ENCODE measurements at places on chromosomes 12 and 14. TPM values are rescaled to one million over a fixed set of nuclear protein-coding genes. Genes with fewer than 3 reads are reported as not detected.
A peak's percentile ranks its signal among the peaks of the same experiment; 100 is the strongest.

- DNase-seq: peak; percentile 93
Measured at GRCh38 chr12:13165617-13166041, 30.9 kb upstream of the EMP1 start.

DNA sequence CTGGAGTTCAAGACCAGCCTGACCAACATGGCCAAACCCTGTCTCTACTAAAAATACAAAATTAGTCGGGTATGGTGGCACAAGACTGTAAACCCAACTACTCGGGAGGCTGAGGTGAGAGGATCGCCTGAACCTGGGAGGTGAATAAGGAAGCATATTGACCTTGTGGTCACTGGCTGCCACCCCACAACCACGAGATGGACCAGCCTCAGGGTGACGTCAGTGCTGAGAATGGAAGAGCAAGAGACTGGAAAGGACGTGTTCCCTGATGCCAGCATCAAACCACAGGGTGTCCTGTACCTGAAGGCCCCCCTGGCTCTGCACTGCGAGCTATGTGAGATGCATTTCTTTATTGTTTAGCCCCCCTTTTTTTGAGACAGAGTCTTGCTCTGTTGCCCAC lies 45.9 kb upstream of the BDKRB2 start:
- DNase-seq: no peak

PTCSC3 gene
- not detected for total RNA-seq

- no peak for DNase-seq
Measured at GRCh38 chr12:110038741-110039084, 9.6 kb downstream of the C12orf76 start.

SLC6A13 gene
- total RNA-seq: 0.17 TPM

KLRC3 gene
- not detected for total RNA-seq

GRCh38 chr14:24368212-24368561 lies 203 bp downstream of the NFATC4 start:
- DNase-seq: no peak

HHIPL1 gene
- total RNA-seq: 1.7 TPM

GRCh38 chr12:31944299-31944698 lies 14.9 kb upstream of the RESF1 start:
- no peak for DNase-seq

TAS2R46 gene
- 2.4 TPM for total RNA-seq

DNA sequence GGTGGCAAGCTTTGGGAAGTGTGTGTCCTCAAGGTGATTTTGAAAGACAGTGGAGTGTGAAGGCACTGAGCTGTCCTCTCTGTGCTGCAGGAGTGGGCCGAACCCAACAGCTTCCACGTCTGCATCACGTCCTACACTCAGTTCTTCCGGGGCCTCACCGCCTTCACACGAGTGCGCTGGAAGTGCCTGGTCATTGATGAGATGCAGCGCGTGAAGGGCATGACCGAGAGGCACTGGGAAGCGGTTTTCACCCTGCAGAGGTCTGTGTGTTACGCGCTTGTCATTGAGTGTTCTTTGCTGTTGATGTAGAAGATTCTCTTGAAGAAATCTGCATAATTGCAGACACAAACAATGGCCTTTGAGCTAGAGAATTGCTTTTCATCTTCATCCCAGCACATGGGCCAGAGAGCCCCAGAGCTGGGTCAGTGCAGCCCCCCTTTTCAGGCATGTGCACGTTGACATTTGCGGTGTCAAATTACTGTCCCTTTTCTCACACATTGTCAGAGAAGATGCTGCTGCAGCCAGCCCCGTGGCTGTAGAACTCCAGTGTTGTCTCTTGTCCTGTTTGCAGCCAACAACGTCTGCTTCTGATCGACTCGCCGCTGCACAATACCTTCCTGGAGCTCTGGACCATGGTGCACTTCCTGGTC lies 63.3 kb downstream of the EP400 start:
- DNase-seq: no peak

DNA sequence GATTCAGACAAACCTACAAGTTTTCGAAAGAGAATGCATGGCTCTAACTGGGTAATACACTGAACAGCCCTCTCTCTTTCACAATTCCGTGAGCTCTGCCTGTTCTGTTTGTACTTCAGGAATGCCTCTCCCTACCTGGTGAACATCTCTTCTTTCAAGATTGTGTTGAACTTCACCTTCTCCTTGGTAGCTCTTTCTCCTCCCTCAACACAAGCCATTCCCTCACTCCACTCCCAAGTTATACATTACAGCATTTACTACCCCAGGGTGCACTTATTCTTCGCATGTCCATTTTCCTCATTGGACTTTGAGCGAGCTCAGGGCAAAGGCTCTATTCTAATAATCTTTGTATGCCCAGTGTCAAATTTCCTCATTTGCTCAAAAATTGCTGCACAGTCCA lies 28.3 kb downstream of the NRDE2 start:
- no peak for DNase-seq

TMEM132D gene
- total RNA-seq: not detected

- DNase-seq: no peak
Measured at GRCh38 chr14:98886982-98887381, 385.0 kb downstream of the BCL11B start.

DNA sequence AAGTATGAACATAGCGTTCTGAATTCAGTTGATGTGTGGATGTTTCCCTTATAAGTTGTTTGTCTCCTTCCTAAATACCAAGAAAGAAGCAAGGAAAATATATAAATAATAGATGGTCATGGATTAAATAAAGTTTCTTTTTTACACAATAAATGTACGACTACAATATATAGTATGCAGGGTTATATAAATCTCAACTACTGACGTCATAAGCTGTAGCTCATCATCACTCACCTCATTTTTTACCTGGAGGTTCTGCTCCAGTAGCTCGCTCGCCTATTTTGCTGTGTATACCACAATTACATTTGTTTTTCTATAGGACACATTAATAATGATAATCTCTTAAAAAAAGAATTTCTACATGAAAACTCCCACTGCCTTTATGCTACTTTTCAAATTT lies 109.5 kb downstream of the NTS start:
- DNase-seq: no peak

TMEM117 gene
- 4.8 TPM for total RNA-seq

NPFF gene
- not detected for total RNA-seq

- DNase-seq: no peak
Measured at GRCh38 chr14:104598039-104598909, 6.3 kb downstream of the TMEM179 start.

DNA sequence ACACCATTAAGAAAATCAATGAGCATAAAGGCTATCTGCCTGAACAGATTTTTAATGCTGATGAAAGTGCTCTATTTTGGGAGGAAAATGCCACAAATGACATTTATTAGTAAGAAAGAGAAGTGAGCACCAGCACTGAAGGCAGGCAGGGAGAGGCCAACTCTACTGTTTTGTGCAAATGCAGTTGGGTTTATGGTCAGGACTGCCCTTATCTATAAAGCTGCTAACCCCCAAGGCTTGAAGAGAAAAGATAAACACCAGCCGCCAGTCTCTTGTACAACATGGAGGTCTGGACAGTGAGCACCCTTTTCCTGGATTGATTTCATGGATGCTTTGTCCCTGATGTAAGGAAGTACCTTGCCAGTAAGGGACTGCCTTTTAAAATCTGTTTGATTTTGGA lies 246.8 kb upstream of the SFSWAP start:
- no peak for DNase-seq

- no peak for DNase-seq
Measured at GRCh38 chr14:101223127-101223526, 319.6 kb upstream of the RTL1 start.

CBLN3 gene
- 1.0 TPM for total RNA-seq

DNA sequence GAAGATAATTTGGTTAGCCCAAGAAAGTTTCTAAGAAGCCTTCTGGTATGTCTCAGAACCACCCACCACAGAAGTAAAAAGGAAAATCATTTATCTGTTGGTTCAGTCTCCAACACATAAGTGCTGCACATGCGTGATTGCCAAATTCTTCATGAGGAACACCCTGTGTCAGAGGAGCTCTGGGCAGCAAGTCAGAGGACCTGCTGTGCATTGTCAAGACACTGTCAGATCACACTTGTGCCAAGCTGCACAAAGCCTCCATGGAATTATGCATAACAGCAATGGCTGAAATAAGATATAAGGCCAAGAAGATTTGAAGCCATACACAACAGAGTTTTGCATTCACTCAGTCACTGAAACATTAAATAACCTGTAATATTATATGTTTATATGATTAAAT lies 1304.7 kb upstream of the FLRT2 start:
- no peak for DNase-seq

- no peak for DNase-seq
Measured at GRCh38 chr12:65182012-65182739, 12.8 kb downstream of the LEMD3 start.

PMCH gene
- not detected for total RNA-seq

GRCh38 chr14:52271538-52271937 lies 4.0 kb downstream of the PTGDR start:
- DNase-seq: no peak

DEPDC4 gene
- total RNA-seq: 0.17 TPM

DNA sequence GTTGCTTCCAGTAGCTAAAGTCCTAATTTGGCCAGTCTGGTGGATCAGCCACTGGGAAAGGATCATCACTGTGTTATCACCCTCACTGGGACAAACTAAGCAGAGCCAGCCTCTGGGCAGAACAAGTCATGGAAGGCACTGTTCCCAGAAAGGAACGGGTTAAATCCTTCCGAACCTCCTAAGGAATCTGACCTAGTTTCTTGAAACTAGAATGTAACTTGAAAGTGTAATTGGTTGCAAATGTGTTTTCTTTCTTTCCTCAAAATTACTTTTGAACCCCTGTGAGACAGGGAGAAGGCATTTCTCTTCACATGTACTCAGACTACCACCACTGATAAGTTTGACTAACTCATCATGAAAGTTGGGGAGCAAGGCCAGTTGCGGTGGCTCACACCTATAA lies 18.7 kb upstream of the KICS2 start:
- no peak for DNase-seq

GPRC5D gene
- total RNA-seq: not detected

DERA gene
- 62.0 TPM for total RNA-seq

DNA sequence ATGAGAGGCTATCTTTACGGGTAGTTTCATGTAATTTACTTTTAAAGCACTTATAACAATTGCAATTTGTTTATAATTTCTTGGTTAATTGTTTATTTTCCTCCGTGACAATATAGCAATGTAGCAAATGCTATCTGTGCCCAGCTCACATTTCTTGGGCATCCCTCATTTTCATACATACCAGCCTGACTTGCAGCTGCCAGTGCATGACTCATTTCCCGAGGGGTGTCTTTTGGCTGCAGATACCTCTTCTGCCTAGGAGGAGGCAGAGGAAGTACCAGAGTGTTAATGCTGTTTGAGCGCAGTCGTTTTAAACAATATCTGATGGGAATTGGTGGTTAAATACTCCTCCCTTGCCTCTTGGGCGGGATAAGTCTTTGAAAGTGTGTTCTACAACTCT lies 104.2 kb upstream of the ABCD2 start:
- DNase-seq: no peak

- DNase-seq: no peak
Measured at GRCh38 chr12:40515041-40515816, 177.0 kb upstream of the CNTN1 start.

SVOP gene
- total RNA-seq: not detected

GRCh38 chr14:80798878-80799277 lies 142.7 kb downstream of the CEP128 start:
- no peak for DNase-seq

GRCh38 chr14:74400031-74400685 lies 25.9 kb downstream of the SYNDIG1L start:
- peak; percentile 9 for DNase-seq

- no peak for DNase-seq
Measured at GRCh38 chr14:32330351-32331111, 1.4 kb downstream of the AKAP6 start.

KRT75 gene
- total RNA-seq: not detected

Measured in dermis blood vessel endothelial cell (primary cell).